Cerebellar cortex (tissue), 1 donor: ENCODE measurements at places on chromosomes 7 and 10.

- no peak for DNase-seq
Observed at GRCh38 chr10:70312972-70313371, 29.2 kb upstream of the NPFFR1 start.

DNA sequence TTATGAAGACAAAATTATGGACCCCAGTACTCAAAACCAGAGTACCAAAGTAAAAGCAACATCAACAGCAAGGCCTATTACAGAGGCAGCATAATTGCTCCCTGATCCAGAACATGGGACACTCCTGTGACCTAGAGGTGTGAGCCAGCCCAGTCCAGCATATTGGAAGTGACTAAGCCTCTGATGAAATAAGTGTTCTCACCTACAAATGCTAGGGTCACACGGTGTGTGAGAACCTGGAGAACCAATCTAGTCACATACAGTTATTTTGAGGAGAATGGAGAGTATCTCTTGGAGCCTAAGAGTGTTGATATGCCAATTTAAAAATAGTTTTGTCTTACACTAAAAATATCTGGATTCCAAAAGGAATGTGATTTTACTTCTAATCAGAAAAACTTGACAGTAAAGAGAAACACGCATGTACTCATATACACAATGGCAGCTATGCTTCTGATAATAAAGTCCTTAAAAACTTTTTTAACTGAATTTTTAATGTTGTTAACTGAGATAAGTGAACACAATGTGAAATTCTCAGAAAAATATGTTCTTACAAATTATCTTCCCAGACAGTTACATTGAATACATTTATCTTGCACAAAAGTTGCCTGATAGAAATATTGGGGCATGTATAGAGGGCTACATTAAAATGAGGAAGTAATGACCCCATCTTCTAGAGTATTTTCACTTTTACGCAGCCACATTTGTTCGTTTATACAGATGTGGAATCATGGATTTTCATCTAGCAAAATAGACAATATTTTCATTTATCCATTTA lies 56.8 kb upstream of the CD36 start:
- no peak for DNase-seq

GRCh38 chr10:110965216-110965615 lies 45.8 kb downstream of the SHOC2 start:
- DNase-seq, result no peak

GRCh38 chr10:77072836-77073662 lies 564.6 kb downstream of the KCNMA1 start:
- no peak for DNase-seq

DNA sequence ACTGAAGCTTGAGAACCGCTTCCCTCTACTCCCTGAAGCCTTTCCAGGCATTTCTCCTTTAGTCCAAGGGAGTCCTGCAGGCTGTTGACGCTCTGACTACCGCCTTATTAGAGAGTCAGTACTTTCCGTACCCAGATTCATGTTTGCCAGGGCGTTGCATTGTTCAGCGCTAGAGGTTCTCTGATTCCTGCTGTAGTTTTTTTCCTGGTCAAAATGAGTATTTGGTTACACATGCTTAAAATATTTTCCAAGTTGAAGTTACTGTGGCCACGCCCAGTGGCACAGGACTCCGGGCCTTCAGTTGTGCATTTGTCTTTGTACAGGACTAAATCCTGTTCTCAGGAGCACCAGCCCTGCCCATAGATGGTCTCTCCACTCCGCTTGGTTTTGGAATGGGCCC lies 7.9 kb downstream of the MTURN start:
- DNase-seq, result no peak
